ENCODE measurements at places on chromosomes 2 and 18.

DNA sequence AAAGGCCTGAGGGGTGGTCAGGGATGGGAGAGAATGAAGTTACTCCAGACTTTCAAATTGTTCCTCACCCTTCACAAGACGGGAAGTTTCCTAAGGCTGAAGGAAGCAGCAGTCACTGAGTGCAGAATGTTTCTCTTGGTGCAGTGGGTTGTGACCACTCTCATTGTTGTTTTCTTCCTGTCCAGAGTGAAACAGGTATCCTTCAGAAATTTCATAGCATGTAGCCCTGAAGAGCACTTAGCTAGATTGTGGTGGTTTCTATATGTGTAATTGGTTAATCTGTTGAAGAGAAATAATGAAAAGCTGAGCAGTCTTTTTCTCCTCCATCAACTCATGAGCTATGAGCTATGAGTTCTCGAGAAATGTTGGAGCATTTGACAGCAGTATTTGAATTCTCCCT lies 96.8 kb downstream of the GPD2 start:
- DNase-seq, result no peak

- DNase-seq, result no peak
These were observed 121.2 kb upstream of the LINC00305 start for GRCh38 chr18:64270121-64270520.

DNA sequence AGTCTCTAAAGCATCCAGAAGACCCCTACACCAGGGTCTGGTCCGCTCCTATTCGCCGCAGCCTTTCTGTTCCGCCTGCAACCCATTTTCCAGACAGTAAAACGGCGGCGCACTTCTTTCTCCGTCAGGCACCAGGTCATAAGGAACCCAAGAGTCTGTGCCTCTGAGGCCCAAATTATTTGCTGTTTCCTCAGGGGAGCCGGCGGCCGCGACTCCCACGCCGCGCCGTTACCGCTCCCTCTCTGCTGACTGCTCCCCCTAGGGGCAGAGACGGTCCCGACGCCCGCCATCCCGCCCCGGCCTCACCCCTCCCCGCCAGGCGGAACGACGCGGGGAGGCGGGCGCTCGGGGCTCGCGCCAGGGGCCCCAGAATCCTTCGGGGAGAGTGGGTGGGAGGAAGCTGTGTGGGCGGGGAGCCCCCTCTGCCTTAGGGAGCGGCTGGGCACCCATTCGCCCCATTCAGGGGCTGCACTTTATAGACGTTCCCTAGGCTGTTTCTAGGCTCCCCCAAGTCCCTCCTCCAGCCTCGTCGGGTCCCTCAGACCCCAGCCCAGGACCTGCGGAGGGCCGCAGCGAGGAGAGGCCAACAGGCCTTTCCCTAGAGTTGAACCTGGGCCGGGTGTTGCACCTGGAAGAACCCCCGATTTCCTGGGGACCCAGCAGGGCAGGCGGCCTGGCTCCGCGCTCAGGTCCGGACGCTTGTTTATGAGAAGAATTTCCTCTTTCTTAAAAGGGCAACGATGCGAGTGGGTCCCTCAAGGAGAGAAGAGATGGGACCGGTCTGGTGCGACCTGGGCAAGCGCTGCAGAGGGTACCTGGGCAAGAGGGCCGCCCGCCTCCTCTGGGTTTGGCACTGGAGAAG lies 3.6 kb upstream of the CTDSP1 start:
- DNase-seq, result peak; percentile 98

GRCh38 chr2:66899109-66899508 lies 464.2 kb downstream of the MEIS1 start:
- DNase-seq, result no peak

- DNase-seq, result peak; percentile 45
These were observed 1.3 kb downstream of the FMNL2 start for GRCh38 chr2:152336119-152336853.

GRCh38 chr2:145108959-145109710 lies 589.2 kb upstream of the ZEB2 start:
- no peak for DNase-seq

GRCh38 chr2:236366397-236366796 lies 102.2 kb upstream of the ASB18 start:
- DNase-seq, result no peak

All from fibroblast of skin of right quadriceps (primary cell).